ENCODE measurements at places on chromosomes 16 and 17.
A peak's percentile ranks its signal among the peaks of the same experiment; 100 is the strongest.

- DNase-seq: peak; percentile 43
Measured at GRCh38 chr16:87463722-87464690, 28.8 kb downstream of the ZCCHC14 start.

DNA sequence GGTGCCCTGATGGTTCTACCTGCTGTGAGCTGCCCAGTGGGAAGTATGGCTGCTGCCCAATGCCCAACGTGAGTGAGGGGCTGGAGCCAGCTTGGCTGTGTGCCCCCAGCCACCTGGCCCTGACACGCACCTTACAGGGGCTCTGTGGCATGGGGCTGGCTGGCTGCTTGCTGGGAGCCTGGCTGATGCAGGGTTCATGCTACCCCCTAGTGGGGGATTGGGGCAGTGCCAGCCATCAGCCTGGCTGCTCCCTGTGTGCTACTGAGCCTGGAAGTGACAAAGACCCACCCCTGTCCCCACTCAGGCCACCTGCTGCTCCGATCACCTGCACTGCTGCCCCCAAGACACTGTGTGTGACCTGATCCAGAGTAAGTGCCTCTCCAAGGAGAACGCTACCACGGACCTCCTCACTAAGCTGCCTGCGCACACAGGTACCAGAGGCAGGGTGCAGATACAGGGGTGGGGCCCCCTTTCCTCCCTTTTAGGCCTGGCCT lies 5.7 kb downstream of the GRN start:
- DNase-seq: peak; percentile 72

DNA sequence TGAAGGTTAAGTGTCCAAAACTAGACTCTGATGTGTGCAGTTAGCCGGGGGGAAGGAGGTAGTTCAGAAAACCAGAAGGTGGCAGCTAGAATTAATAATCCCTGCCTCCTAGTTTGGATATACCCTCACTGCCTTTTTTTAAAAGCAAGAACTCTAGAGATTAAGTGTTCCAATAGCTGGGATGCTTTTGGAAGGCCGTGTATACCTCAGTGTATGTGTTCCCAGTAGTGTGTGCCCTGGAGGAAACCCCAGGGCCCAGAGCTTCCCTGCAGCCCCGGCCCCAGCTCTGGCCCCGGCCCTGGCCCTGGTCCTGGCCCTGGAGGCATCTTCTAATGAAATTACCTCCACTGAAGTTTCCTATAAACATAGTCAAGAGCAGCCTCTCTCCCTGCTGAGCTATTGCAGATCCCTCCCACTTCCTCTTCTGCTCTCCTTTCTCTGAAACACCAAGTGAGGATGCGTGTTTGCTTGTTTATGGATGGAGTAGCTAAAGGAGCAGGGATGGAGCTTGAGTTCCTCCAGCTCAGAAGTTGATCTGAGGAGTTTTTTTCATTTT lies 130.7 kb downstream of the PRKCA start:
- DNase-seq: no peak

DNA sequence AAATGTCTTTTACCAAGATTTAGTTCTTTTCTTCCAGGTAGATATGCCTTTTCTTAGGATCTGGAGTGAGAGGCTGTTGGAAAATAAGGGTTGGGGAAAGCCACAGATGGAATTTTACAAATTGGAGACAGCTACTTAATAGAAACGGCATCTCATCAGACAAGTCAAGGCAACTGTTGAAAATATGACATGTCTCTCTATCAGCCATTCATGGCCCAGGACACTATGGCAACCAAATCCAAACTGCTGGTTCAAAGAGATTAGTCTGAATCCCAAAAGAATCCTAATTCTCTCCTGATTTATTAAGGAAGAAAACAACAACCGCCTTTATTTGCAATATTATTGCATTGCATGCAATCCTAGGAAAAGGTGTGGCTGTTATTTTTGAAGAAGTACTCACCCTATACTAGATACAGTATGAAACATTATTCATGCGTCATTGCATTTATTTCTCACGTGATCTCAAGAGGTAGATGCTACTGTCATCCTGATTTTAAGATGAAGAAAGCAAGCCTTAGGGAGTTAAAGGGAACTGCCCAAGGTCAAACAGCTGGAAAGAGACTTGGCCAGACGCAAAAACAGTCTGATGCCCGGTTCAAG lies 12.6 kb upstream of the CEP20 start:
- no peak for DNase-seq

- DNase-seq: no peak
Measured at GRCh38 chr16:49341706-49342105, 31.9 kb upstream of the C16orf78 start.

- no peak for DNase-seq
Measured at GRCh38 chr16:1199347-1200013, 25.6 kb downstream of the TPSG1 start.

DNA sequence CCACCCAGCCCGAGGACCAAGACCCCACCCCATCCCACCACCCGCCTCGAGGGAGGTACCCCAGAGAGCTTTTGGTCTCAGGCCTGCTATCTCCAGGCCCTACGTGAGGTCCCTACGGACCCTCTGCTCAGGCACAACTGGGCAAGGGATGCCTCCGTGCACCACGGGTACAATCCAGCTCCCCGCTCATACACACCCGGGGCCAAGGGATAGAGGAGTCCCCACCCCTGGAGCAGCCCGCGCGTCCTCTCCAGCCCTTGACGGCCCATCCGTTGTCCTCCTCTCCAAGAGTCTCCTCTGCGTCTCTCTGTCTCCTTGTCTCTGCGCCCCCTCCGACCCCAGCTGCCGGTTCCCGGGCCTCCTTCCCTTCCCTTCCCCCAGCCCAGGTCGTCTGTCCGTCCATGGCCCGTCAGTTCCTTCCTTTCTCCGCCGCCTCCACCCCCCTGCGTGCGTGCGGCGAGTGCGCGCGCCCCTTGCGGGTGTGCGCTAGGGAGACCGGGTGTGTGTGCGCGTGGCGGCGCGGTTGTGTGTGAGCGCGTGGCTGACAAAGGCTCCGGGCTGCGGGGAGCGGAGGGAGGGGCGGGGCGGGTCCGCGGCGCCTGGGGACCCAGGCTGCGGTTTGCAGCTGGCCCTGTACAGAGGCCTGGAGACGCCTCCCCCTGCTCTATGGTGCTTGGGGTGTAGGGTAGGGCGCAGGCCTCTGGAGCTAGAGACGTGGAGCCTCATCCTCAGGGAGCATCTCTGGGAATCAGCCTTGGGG lies 930 bp downstream of the SPNS2 start:
- DNase-seq: no peak

- DNase-seq: no peak
Measured at GRCh38 chr16:26464576-26465266, 602.0 kb upstream of the C16orf82 start.

- no peak for DNase-seq
Measured at GRCh38 chr16:72470541-72470940, 298.6 kb upstream of the PMFBP1 start.

- no peak for DNase-seq
Measured at GRCh38 chr16:62966626-62967025, 930.4 kb upstream of the CDH8 start.

GRCh38 chr17:14352136-14352535 lies 51.3 kb downstream of the HS3ST3B1 start:
- no peak for DNase-seq

DNA sequence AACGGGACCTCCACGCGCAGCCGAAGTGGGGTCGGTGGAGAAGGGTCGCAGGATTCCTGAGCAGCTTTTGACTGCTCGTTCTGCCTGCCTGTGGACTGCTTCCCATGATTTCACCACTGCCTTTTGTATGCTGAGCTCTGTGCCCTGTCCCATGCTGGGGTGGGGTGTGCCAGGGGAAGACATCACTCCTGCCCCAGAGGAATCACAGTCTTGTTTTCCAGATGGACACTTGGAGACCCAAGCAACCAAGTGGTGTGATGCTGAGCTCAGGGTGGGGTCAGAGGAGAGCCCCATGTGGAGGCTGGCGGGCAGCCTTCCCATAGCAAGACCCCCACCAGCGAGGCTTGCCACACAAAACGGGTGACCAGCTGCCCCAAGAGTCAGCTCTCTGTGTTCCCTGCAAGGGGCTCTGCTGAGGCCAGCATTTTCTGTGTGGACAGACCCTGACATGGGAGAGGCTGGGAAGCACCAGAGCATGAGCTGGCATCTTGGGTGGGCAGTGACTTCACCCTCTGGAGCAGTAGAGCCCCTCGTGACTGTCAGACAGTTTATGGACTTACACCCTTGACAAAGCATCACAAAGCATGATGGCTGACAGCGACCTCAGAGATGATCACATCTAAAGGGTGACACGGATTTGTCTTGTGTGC lies 111.9 kb downstream of the GNAO1 start:
- no peak for DNase-seq

GRCh38 chr16:77410449-77410848 lies 24.4 kb downstream of the ADAMTS18 start:
- no peak for DNase-seq

DNA sequence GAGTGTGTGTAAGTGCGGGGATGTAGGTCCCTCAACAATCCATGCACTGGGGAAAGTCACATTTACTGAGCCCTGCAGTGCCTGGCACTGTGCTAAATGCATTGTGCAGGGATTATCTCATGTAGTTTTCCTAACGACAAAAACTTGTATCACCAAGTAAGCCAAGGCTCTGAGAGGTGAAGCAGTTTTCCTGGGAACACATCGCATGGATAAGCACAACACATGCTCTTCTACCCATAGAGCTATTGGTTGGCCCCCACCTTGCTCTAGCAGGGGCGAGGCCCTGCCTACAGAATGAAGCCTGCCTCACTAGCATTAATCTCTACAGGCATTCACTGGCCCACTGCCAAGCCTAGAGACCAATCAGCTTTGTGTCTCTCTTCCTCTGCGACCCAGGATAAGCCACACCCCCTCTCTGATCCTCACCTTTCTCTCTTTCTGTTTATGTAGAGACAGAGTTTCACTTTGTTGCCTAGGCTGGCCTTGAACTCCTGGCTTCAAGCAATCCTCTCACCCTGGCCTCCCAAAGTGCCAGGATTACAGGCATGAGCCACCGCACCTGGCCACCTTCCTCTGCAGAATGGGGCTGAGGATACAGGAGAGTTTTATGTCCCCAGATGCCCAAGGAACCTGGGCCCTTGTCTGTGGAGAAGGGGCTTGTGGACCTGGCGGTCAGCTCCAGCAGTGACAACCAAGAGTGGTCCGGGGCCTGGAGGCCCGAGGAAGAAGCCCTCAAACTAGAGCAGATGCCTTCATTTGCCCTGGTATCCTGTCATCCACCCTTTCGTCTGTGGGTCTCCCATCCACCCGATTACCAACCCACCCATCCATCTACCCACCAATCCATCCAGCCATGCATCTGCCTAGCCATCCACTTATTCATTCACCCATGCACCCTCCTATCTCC lies 12.8 kb downstream of the CDH16 start:
- DNase-seq: peak; percentile 11

DNA sequence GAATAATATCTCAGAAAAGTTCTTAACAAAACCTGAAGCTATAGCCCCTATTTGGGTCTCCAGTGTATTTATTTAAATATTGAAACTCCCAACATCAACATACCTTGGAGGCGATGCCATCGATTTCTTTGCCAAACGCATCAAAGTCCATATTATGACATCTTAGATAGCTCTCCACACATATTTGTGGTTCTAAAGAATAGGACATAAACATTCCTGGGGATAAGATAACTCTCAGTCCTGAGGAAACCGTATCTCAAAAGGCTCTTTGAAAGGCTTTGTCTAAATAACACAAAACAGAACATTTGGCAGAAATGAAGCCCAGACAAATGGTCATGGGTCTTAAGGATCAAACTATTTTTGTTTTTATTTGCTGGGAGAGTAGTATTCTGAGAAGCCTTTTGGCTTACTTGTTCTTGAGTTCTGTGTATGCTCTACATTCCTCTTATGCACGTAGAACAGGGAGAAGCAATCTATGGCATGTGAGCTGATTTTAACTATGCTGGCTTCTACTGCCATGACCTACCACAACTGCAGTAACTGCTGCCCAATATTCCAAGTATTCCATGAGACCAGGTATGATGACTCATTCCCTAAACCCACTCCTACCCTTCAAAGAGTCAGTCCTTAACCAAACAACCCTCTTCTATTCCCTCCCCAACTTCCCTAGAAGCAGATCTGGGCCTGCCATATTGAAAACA lies 279.0 kb upstream of the ZFHX3 start:
- DNase-seq: no peak

- no peak for DNase-seq
Measured at GRCh38 chr17:50208611-50209061, 7.2 kb upstream of the COL1A1 start.

- DNase-seq: no peak
Measured at GRCh38 chr17:32962320-32962711, 29.3 kb upstream of the SPACA3 start.

DNA sequence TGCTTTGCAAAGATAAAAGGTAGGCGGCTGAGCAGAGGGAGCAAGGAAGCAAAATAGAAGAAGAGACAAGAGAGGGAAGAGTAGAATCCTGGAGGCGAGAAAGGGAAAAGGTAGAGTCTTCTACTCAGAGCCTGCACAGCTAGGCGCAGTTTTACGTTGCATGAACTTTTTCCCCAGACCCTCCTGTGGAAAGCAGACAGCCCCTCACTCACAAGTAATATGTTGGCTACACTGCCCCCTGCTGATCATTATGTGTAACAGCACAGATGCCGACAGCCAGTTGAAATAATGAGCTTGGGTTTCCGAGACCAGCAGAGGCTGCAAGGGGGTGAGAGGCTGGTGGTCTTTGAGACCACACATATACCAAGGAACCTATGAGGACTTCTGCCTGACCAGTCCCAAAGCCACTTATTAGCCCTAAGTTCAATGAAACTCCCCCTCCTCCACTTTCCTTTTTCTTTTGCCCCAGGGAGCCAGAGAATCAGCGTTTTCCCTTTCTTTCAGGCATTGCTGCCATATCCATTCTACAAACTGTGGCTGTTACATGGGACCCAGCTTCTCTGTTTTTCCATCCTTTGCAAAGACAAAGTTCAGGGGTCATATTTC lies 22.5 kb upstream of the CMTR2 start:
- DNase-seq: peak; percentile 18

- DNase-seq: no peak
Measured at GRCh38 chr17:55825213-55825612, 74.4 kb downstream of the PCTP start.

GRCh38 chr17:79970576-79971068 lies 65.0 kb downstream of the TBC1D16 start:
- DNase-seq: no peak

- no peak for DNase-seq
Measured at GRCh38 chr16:80300876-80301275, 239.9 kb upstream of the DYNLRB2 start.

DNA sequence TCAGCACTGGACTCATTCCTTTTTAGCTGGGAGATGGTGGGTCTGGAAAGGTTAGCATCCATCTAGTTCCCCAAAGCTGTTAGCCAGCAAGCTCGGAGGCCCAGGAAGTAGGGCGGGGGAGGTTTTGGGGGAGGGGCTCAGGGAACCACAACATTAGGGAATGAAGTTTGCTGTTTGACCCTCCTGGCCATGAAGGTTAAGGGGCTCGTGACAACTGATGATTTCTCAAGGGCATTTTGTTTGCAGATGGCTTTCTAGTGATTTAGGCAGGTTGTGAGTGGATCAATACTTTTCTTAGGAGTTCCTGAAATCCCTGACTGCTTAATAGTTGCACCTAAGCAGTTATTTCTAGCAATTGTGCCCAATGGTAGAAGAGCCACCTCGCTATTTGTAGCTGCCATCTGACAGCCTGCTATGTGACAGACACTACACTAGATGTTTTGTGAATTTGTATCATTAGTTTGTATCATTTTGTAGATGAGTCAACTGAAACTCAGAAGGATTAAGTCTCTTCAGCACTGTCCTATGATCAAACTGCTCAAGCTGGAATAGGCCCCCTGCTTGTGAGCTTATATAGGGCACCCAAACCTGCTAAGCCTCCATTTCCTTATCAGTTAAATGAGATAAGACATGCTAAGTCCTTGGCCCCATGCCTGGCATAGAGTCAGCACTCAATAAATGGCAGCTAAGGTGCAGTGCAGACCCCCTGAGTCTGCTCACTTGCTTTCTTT lies 146.4 kb downstream of the IRX3 start:
- DNase-seq: no peak

- DNase-seq: no peak
Measured at GRCh38 chr17:2892305-2892971, 96.2 kb downstream of the RAP1GAP2 start.

All from CD4-positive, alpha-beta T cell treated with Interleukin-15 for 4 hours (primary cell).